Cortex of kidney (tissue), 1 donor: ENCODE measurements at places on chromosomes 16 and 17.

GRCh38 chr16:7124701-7125100 lies 207.9 kb upstream of the RBFOX1 start:
- no peak for DNase-seq

GRCh38 chr17:2215616-2216364 lies 87.8 kb downstream of the SMG6 start:
- DNase-seq = no peak

DNA sequence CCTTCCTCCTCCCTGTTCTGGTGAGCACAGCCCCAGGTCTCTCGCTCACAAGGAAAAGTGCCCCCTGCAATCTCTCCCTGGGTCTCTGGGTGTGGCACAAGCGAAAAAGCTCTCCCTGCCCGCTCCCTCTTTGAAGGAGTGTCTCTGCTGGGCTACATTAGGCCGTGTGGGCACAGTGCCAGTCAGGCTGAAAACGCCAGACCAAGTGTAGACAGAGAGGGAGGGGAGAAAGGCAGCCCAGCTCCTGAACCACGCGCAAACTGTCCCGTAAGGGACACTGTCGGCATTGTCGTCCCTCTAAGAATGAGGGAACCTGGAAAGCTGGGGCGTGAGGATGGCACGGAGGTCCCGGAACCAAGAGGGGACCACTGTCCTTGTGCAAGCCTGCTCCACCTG lies 3.9 kb downstream of the SMIM5 start:
- DNase-seq = no peak

DNA sequence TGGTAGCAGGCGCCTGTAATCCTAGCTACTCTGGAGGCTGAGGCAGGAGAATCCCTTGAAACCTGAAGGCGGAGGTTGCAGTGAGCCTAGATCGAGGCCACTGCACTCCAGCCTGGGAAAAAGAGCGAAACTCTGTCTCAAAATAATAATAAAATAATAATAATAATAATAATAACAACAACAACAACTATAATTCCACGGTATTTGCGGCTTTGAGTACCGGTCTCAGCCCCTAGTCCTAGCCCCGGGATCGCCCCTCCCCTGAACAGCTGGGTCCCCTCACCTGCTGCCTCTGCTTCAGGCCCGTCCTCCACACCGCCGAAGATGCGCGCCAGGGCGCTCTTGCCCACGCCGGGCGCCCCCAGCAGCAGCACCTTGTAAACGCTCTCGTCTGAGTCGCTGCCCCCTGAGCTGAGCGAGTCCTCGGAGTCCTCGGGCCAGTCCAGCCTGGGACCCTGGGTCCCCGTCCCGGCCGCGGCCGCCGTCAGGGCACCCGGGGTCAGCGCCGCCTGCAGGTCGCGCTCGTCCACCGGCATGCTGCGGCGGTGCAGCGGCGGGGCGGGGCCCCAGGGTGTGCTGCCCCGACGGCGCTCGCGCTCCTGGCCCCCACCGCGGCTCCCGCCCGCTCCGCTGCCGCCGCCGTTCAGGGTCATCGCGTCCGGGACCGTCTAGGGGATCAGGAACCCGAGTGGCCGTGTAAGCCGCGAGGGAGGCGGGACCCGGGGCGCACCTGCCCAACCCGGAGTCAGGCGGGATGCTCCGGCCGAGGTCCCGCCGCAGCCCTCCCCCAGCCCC lies 611 bp downstream of the RRAD start:
- no peak for DNase-seq

GRCh38 chr16:58284469-58284868 lies 10.4 kb downstream of the PRSS54 start:
- DNase-seq = no peak

GRCh38 chr16:85359147-85359822 lies 247.0 kb upstream of the CIBAR2 start:
- DNase-seq = no peak

- no peak for DNase-seq
These were observed 35.3 kb upstream of the RAI1 start for GRCh38 chr17:17645961-17646360.

DNA sequence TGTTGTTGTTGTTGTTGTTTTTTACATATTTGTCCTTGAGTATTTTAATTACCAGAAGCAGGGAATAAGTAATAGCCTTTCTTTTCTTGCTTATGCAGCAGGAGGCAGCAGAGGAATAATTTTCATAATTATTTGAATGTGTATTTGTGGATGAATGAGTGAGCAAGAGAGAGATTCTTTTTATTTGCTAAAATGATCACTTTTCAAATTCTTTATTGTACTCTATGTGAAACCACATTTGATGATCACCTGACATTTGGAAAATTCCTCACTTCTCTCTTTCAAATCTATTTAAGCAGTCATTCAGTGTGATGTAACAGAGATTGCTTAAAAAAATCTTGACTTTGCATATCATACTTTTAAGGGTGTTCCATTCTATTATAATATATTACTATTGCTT lies 223.6 kb downstream of the BCAS3 start:
- no peak for DNase-seq

DNA sequence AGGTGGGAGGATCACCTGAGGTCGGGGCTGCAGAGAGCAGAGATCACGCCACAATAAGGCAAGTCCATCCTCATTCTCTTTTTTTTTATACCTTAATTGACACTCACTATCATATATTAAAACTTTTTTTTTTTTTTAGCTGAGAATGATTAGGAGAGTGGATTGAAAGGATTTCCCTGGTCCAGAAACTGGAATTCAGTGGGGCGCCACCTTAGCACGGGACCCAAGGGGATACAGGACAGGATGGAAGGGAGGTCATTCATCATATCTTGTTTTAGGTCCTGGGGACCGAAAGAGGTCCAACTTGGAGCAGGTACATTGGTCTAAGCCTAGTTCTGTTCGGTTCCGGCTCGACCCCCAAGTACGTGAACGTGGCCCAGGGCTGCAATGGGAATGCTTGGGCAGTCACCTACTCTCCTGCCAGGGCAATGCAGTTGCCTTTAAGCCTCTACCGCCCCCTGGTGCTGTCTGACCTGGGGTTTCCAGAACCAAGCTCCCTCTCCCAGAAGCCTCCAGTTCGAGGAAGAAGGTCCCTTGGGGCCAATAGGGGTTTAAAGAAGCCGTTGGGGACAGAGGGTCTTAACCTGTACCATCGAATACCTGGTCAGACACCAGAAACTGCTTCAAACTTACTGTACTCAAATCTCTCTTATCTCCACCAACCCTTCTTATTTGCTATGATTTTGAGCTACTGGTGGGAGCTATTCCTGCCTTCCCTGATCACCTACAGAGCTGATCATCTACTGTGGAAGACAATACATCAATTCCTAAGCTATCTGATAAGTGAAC lies 19.9 kb upstream of the GPATCH8 start:
- DNase-seq = no peak
